Stimulated activated CD4-positive, alpha-beta T cell treated with anti-CD3 and anti-CD28 coated beads, Interleukin-4, amount 100 ng/mL, for 1 hour (primary cell): ENCODE measurements at places on chromosomes 6 and 20.
A peak's percentile ranks its signal among the peaks of the same experiment; 100 is the strongest.

GRCh38 chr6:159101656-159102055 lies 56.9 kb upstream of the TAGAP start:
- no peak for DNase-seq

- no peak for DNase-seq
These were observed 5.5 kb downstream of the E2F1 start for GRCh38 chr20:33680686-33681085.

GRCh38 chr6:9851541-9852380 lies 563.1 kb downstream of the TFAP2A start:
- DNase-seq, result no peak

- no peak for DNase-seq
These were observed 462.6 kb downstream of the HDGFL1 start for GRCh38 chr6:23031986-23032385.

DNA sequence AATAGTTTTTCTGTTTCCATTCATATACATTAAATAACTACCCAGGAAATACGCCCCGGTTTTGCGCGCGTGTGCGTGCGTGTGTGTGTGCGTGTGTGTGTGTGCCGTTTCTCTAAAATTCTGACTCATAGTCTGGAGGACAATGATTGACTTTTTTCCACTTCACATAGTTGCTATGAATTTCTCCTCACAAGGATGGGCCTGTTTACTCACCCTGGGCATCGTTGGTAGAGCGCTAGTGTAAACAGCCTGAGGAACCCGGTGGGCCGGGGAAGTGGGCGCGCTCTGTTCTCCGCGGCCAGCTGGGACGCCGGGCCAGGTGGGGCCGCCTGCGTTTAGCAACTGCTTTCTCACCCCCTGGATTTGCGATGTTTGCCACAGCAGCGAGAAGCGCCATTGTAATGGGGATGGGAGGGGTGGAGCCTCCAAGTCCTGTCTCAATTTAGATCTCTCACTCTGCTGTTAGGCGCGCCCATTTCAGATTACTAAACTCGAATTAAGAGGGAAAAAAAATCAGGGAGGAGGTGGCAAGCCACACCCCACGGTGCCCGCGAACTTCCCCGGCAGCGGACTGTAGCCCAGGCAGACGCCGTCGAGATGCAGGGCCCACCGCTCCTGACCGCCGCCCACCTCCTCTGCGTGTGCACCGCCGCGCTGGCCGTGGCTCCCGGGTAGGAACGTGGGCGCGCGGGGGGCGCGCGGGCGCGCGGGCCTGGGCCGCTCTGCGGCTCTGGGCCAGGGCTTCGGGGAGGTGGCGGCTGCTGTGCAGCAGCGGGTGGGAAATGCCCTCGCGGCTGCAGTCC lies at the start of gene CD109:
Gene CD109 (plus strand): TSS at position 585 of the 803 bp plus-strand sequence. CDS start 13 bp downstream, at position 598.
- peak; percentile 75 for DNase-seq

- no peak for DNase-seq
These were observed 69.4 kb downstream of the KCNQ5 start for GRCh38 chr6:72691249-72691648.

GRCh38 chr6:35042031-35042815 lies 98.9 kb downstream of the TCP11 start:
- no peak for DNase-seq

- DNase-seq, result no peak
These were observed 56.3 kb upstream of the CD93 start for GRCh38 chr20:23142162-23143050.
